Dermis blood vessel endothelial cell (primary cell): ENCODE measurements at places on chromosomes 12 and 14. TPM values are rescaled to one million over a fixed set of nuclear protein-coding genes. Genes with fewer than 3 reads are reported as not detected.

FAM181A gene
- total RNA-seq = not detected in 2 replicates

TMEM121 gene
- 4.6 and 11.7 TPM in 2 replicates for total RNA-seq

CIROP gene
- not detected in 2 replicates for total RNA-seq

PRICKLE1 gene
- total RNA-seq = 11.6 and 12.3 TPM in 2 replicates

C14orf132 gene
- 2.8 and 3.7 TPM in 2 replicates for total RNA-seq

PPFIA2 gene
- not detected in 2 replicates for total RNA-seq

B4GALNT3 gene
- total RNA-seq = 0.05 TPM in 1 of 2 replicates, not detected in the other

BDKRB2 gene
- 0.05 and 0.34 TPM in 2 replicates for total RNA-seq

MIA2 gene
- 21.2 and 24.7 TPM in 2 replicates for total RNA-seq

RPGRIP1 gene
- total RNA-seq = 0.33 TPM in 1 of 2 replicates, not detected in the other

C12orf50 gene
- total RNA-seq = not detected in 2 replicates

TMEM119 gene
- under 0.01 TPM in 1 of 2 replicates, not detected in the other for total RNA-seq

KCNK10 gene
- not detected in 2 replicates for total RNA-seq

RILPL2 gene
- total RNA-seq = 3.8 and 4.1 TPM in 2 replicates

SLC25A21 gene
- 0.74 and 9.7 TPM in 2 replicates for total RNA-seq

ERP27 gene
- 0.14 TPM in 1 of 2 replicates, not detected in the other for total RNA-seq

WNK1 gene
- 74.4 and 190 TPM in 2 replicates for total RNA-seq

IL23A gene
- 0.23 and 0.34 TPM in 2 replicates for total RNA-seq

ASIC1 gene
- under 0.01 and 0.14 TPM in 2 replicates for total RNA-seq

PRB2 gene
- total RNA-seq = not detected in 2 replicates

TRIM9 gene
- not detected in 2 replicates for total RNA-seq

JPH4 gene
- not detected in 2 replicates for total RNA-seq

SERPINA5 gene
- 0.17 and 0.33 TPM in 2 replicates for total RNA-seq

RIPK3 gene
- total RNA-seq = 4.7 and 5.8 TPM in 2 replicates

FAIM2 gene
- not detected in 2 replicates for total RNA-seq

MSRB3 gene
- total RNA-seq = 40.0 and 67.5 TPM in 2 replicates

KRT6B gene
- 0.05 and 0.34 TPM in 2 replicates for total RNA-seq

TRIAP1 gene
- total RNA-seq = 35.6 and 40.0 TPM in 2 replicates

FOXN4 gene
- total RNA-seq = not detected in 2 replicates
